ENCODE measurements at places on chromosomes 3 and 15.

- peak; percentile 77 for DNase-seq
These were observed 632.2 kb downstream of the MAGI1 start for GRCh38 chr3:65406470-65406869.

- DNase-seq, result peak; percentile 14
These were observed 8.3 kb upstream of the TMEM207 start for GRCh38 chr3:190458040-190458439.

DNA sequence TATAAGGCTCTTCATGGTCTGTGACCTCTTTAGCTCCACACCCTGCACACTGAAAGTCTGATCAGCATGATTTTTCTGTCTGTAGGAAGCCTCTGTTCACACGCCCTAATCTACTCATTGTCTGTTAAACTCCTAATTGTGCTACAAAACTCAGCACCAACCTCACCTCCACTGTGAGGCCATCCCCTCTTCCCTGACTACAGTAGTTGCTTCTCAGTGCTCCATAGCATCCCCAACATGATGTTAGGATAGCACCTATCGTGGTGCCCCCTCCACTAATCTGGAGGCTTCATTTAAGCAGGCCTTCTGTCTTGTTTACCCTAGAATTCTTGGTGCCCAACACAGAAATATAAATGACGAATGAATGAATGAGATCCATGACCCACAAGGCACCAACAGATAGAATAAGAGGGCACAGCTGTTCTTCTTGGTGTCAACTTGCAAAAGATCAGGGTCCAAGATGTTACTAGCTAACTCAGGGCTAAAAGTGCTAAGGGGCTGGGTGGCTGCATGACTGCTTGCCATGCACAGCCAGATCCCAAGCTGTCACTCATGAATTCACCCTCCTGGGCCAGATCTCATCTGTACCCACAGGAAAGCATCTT lies 55.2 kb upstream of the HEG1 start:
- no peak for DNase-seq

- peak; percentile 9 for DNase-seq
These were observed 809 bp downstream of the RBP1 start for GRCh38 chr3:139538733-139539132.

DNA sequence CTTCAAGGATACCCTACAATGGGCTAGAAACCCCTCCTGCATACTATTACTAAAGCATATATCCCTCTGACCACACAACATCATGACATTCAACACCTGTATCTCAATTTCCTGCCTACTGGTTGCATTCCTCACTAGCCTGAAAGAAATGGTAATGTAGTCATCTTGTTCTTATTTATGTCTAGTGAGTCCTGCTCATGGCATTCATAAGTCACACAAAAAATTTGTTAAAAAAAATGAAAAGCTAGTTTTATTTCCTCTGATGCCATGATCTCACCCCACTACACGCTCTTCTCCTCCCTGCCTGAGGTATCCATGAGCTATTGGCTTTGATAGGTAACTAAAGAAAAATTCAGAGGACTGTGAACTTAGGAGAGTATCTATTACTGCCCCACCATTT lies 284.5 kb downstream of the ZNF385D start:
- DNase-seq, result peak; percentile 49

- DNase-seq, result no peak
These were observed 59.9 kb upstream of the LRTM1 start for GRCh38 chr3:54987719-54988118.

- DNase-seq, result peak; percentile 55
These were observed 89.5 kb upstream of the CHD2 start for GRCh38 chr15:92810418-92811138.

DNA sequence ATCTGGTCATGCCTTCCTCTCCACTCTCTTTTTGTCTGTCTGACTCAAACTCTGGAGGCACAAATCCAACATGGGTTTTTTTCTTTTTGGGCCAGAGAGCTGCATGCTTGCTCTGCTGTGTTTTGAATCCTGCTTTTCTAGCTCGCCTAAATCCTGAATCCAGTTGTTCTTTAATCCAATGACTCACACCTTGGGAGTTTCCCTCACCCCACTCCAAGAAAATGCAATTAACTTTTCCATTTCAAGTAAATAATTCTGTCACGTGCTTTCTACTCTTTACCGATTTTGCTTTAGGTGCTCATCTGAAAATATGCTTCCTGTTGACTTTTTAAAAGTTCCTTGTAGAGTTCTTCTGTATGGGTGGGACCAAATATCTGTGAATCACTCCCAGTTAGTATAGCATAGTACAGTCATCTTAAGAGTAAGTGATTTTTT lies 47.6 kb downstream of the SLMAP start:
- peak; percentile 87 for DNase-seq

DNA sequence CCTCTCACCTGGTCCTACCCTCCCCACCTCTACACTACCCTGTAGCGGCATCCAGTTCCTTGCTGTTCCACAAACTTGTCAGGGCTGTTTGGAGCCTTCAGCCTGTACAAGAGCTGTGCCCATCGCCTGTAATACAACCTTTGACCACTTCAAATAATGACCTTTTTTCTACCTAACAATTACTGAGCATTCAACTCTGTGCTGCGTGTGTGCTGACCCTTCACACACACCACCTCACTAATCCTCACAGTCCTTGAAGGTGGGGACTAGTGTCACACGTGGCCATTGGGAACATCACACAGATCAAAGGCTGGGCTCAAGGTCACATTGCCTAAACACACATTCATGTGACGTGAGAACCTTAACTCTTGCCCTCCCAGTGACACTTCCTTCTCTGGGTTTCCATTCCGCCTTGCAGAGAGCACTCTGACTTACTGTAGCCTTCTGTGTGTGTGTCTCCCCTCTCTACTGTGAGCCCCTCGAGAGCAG lies 3.1 kb downstream of the C3orf20 start:
- DNase-seq, result no peak

GRCh38 chr15:80459380-80459779 lies 55.2 kb downstream of the ARNT2 start:
- no peak for DNase-seq

DNA sequence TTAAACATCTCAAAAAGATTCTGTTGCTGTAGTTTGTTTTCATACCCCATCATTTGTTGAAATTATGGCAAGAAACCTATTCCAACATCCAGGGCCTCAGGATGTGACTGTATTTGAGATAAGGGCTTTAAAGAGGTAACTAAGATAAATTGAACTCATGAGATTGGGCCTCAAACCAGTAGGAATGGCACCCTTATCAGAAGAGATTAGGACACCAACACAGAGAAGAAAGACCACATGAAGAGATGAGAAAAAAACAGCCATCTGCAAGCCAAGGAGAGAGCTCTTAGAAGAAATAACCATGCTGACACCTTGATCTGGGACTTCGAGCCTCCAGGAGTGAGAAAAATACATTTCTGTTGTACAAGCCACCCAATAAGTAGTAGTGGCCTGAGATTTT lies 157.7 kb downstream of the CGGBP1 start:
- DNase-seq, result no peak

DNA sequence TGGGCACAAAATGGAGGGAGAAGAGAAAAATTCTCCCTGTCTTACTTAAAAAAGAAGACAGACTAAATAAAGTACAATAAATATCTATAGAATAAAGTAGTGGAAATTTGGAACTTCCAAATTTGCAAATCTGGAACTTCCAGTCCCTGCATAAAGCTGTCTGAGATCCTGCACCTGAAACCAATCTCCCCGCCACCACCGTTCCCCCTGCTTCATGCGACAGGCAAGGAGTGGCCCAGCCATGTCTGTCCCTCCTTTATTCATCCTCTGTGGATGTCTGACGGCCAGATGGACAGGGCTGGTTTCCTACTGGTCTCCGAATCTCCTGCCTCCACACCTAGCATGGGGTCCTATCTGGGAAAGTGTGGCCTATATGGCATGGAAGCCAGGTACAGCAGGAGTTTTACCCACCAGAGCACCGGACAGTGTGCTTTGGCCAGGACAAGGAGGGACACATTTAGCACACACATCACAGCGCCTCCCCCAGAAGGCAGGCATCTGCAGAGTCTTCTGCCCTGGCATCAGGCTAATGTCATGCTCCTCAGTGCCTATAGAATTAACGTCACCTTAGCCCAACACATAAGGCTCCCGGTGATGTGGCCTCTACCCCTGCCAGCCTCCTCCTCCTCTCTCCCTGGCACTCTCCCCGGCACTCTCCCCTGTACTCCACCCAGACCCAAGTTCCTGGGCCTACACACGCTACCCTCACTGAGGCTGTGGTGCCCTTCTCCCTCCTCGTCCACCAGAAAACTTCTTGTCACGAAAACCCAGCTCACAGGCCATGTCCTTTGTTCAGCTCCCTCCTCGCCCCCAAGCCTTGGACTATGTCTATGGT lies 170.8 kb downstream of the XXYLT1 start:
- DNase-seq, result no peak

- DNase-seq, result no peak
These were observed 3.1 kb upstream of the PTH1R start for GRCh38 chr3:46874430-46874829.

GRCh38 chr3:144058713-144059112 lies 87.1 kb downstream of the DIPK2A start:
- no peak for DNase-seq

DNA sequence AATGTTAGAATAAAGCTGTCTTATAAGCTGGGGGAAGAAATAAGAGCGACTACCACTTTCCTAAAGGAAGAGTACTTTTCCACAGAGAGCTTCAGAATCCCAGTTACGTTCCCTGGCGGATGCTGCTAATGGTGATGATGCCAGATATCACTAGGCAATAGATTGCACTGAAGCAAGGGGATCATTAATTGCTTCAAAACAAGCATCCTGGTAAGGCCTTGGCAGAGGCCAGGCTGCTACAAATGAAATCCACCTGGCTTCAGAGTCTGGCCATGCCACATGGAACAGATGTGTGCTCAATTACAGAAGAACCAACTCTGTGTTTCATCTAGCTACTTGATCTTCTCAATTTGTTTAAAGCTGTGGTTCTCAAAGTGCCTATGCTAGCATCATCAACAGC lies 129.2 kb upstream of the IL12A start:
- peak; percentile 61 for DNase-seq

DNA sequence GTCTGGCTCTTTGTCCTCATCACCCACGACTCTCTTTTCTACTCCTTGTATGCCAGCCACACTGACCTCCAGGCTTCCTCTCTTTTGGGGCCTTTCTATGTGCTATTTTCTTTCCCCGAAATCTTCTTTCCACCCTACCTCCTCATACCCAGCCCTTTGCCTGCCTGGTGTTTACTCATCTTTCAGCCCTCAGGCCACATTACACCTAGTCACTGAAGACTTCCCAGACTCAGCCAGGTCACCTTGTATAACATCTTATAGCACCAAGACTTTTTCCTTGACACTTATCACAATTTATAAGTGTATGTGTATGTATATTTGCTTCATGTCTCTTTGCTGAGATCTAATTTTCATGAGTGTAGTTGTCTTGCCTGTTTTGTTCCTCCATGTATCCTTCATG lies 396.4 kb downstream of the NLGN1 start:
- DNase-seq, result no peak

GRCh38 chr3:4722103-4722502 lies 229.0 kb downstream of the ITPR1 start:
- peak; percentile 76 for DNase-seq

GRCh38 chr3:196284396-196284795 lies 3.1 kb downstream of the PCYT1A start:
- no peak for DNase-seq

DNA sequence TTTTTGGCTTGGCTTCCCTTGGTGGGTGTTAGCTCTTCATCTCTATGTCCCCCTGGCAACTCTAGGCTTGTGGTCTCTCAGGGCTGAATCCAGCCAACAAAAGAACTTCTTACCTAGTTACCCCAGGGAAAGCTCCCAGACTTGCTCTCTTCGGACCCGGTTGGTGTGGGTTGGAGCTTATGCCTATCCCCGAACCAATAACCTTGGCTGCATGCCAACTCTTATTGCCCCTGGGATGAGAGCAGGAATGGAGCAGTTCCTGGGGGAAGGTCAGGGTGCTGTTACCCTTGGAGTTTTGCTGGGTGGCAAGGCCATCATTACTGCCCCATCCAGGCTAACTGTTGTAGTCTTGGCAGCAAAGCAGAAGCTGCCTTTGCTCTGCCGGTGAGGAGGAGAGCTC lies 147.8 kb downstream of the CACNA1D start:
- no peak for DNase-seq

GRCh38 chr3:11698326-11699082 lies 54.8 kb upstream of the VGLL4 start:
- DNase-seq, result peak; percentile 60

DNA sequence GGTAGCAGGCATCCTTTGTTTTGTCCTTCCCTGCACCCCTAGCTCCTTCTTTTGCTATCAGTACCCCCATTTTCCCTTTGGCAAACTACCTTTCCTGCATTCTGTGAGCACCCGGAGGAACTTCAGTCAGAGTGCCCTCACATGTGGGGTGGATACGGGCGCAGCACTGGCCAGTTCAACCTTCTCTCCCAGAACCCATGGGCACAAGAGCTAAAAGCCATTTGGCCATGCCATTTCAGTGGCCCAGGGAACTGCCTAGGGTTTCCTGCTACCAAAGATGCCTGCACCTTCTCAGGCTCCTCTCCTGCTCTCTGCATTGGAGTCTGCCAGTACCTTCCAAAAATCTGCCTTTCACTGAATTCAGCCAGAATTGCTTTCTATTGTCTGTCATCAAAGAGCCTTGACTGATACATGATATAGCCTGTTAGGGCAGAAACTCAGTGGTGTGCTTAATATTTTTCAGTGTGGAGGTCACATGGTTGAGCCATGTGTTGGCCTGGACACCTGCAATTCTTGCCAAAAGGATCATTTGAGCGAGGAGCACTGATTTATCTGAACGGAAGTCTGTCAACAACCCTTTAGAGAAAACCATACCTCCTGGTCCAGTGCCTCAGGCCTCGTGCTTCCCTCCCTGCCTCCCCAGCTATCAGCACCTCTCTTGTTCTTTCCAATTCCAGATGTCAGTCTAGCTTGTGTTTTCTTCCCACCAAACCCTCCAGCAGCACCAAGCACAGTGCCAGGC lies 27.0 kb upstream of the HHATL start:
- no peak for DNase-seq

DNA sequence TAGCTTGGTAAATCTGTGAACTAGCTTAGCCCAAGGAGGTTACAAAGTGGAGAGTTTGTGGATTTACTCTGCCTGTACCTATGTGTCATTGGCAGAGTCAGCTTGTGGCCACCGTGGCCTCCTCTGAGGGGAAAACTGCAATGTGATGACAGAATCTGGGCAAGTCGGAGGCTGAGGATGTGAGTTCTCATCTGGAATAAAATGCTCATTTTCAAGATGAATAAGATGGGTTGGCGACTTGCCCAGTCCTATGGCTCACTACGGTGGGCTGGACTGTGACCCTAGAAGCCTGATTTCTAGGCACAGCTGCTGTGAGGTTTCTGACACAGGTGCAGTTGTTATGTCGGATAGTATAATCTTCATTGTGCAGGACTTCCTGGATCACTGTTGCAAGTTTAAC lies 83.7 kb downstream of the ETV5 start:
- DNase-seq, result peak; percentile 64

DNA sequence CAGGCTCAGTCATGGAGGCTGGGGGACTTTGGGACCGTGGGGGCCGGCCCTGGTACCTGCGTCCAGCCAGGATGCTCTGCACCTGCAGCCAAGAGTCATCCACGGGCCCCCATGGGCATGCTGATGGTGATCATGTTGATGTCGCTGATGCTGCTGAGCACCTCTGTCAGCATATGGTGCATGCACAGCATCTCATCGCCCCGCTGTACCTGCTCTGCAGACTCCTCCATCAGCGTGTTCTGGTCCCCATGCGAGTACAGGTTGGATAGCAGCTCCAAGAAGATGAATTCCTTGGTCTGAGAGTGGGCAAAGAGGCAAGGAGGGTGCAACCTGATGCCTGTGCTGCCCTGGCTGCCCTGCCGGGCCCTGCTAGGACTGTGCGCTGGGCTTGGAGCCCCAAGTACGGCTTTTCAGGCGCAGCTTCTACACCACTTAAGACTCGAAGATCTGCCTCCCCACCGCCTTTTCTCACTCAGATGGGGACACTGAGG lies 7.2 kb downstream of the RPS17 start:
- no peak for DNase-seq

- no peak for DNase-seq
These were observed 50.0 kb downstream of the DRD3 start for GRCh38 chr3:114128826-114129225.
